ENCODE measurements at places on chromosomes 12 and 14.

DNA sequence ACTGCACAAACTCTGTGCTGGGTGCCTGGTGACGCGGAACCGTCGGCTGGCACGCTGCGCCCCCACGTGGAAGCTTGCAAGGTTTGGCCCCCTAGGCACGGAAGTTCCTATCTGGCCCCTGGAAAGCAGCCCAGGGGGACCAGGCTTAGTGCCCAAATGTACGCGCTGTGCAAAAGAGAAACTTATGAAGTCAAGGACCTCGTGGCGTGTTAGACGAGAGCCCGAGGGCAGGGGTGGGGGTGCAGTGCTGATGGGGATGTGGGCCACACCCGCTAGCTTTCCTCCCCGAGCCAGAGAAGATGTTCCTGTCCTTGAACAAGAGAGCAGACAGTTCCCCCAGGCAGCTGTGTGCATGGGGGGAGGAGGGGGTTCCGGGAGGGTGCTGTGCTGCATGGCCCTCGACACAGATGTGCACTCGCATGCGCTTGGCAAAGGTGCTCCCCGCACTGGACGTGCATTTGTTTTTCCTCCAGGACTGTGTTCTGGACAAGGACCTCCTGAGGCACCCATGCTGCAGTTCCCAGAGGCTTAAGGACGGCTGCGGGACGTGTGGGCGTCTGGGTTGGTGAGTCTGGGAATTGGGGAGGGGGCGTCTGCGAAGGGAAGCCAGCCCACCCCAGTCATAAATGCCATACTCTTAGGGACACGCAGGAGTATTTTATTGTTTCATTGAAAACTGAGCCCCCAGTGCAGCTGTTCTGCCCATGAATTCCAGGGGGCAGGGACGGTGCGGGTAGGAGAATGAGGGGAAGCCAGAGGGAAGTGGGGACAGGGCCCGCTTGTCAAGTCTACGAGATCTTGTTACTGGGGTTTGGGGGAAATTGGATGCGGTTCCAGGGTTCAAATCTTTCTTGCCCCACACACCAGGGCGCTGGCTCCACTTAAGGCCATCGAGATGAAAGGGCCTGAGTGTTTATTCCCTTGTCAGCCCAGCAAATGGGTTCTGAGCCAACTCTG is 80.0 kb downstream of the NTF3 start:
- peak; percentile 61 for DNase-seq

DNA sequence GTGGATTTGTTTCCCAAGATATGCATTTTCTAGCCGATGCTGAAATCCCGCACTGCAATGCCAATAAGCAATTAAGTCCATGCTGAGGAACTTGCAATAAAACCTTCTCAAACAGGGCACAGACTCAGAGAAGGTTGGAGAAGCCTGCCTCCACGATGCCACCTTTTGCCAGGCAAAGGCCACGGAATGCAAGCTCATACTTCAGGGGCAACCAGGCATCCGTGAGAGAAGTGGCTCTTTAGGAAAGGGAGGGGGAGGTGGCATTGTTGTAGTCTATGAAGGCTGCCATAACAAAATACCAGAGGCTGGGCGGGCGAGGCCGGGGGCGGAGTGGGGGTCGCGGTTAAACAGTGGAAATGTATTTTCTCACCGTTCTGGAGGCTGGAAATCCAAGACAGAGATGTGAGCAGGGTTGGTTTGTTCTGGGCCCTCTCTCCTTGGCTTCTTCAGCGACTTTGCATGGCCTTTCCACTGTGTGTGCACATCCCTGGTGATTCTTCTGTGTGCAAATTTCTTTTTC is 689.5 kb downstream of the VRK1 start:
- DNase-seq = no peak

DNA sequence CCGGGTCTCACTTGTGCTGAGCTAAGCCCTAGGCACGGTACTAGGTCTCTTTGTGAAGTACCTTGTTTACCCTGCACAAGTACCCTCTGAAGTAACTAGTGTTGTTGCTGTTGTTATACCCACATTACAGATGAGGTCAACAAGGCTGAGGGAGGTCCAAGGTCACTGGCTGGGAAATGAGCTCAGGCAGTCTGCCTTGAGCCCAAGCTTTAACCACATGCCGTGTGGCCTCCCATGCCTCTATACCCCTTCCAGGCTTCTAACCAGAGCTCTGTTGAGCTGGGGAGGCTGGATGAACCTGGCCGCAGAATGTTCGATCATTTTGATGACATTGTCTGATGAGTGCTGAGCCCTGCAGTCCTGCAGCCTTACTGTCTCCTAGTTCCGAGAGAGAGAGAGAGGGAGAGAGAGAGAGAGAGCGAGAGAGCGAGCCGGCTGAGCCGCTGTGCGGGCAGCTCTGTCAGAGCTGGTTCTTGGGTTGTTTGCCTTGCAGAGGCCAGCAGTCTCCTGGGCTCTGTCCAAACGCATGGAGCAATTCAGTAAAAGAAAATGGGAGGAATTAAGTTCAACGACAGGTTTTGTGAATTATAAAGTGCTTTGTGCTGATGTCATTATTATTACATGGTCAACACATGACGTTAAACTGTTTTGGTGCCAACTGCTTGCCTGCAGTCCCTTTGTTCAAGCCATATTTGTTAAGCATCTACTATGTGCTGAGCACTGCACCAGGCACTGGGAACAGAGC is 13.1 kb downstream of the JDP2 start:
- DNase-seq = peak; percentile 55

GRCh38 chr12:95674631-95675030 is 115.9 kb downstream of the NTN4 start:
- peak; percentile 50 for DNase-seq

- no peak for DNase-seq
These were observed 956 bp upstream of the PTHLH start for GRCh38 chr12:27973487-27973890.

GRCh38 chr12:112322441-112322840 is 59.8 kb downstream of the HECTD4 start:
- peak; percentile 17 for DNase-seq

DNA sequence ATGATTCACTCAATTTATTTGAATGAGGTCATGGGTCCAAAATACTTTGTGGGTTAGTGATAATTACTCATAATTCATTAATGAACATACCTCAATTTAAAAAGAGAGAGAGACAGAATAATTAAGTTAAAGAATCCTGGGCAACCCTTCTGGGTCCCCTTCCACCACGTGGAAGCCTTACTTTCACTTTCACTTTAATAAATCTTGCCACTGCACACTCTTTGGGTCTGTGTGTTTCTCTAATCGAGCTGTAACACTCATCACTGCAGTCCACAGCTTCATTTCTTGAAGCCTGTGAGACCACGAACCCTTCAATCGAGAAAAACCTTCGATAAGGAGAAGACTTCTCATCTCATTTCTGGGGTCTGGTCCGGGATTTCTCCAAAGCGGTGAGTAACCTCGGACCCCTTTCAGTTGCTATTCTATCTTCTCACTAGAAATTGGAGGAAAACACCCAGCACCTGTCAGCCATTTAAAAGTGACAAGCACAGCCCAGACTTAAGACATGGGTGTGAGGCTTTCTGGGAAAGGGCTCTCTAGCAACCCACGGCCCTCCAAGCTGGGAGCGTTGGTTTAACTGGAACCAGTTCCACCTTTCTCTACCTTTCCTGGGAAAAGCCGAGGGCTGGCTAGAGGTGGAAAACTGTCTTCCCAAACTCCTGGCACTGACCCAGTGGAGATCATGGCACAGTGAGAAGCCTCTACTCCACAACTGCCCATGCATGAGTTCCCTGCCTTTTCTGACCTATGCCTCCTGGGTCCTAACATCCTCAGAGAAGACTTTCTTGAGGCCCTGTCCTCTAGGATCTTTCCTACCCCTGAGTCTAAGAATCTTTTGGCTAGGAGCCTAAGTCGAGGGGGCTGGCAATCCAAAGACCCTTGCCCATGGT is 148.8 kb upstream of the ATF7IP start:
- DNase-seq = peak; percentile 48

DNA sequence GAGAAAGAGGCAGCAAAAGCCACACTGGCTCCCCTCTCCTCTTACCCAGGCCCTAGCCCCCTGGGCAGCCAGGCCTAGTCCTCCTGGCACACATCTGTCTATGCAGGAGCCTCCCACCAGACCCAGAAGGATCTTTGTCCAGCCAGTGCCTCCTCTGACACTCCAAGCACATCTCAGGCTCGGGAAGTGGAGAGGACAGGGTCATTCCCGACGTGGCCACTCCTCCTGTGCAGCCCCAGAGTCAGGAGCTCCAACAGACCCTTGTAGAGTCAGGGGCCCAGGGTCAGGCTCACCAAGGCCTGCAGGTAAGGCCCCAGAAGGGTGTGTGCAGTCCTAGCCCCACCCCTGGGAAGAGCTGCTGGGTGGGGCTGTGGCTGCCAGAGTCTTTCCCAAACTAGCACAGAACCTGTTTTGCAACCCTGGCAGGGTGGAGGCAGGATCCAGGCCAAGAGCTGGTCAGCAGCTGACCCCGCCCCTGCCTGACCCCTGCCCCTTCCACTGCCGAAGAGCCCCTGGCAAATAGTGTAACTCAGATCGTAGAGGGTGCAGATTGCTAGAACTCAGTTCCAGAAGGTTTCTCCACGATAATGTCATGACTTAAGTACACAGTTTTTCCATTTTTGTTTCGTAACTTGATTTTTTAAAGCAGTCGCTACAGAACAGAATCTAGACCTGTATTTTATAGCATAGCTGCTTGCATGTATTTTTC is 26.6 kb upstream of the PNMA1 start:
- DNase-seq = no peak

DNA sequence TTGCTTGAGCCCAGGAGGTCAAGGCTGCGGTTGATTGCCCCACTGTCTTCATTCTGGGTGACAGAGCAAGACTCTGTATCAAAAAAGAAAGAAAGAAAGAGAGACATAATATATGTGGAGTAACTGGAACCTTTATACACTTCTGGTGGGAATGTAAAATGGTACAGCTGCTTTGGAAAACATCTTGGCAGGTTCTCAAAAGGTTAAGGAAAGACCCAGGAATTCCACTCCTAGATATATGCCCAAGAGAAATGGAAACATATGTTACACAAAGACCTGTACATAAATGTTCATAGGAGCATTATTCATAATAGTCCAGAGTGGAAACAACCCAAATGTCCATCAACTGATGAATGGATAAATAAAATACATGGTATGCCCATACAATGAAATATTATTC is 7.2 kb downstream of the RBMS2 start:
- peak; percentile 27 for DNase-seq

DNA sequence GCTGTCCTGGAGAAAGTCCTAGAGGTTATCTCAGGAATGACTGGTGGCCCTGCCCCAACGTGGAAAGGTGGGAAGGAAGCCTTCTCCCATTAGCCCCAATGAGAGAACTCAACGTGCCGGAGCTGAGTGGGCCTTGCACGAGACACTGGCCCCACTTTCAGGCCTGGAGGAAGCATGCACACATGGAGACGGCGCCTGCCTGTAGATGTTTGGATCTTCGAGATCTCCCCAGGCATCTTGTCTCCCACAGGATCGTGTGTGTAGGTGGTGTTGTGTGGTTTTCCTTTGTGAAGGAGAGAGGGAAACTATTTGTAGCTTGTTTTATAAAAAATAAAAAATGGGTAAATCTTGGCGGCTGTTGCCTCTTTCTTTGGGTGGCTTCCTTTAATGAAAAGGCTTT is 152.8 kb downstream of the SMOC1 start:
- DNase-seq = no peak

- no peak for DNase-seq
These were observed 16.8 kb downstream of the FLVCR2 start for GRCh38 chr14:75595226-75595625.

- DNase-seq = no peak
These were observed 237.3 kb upstream of the DAAM1 start for GRCh38 chr14:58951143-58951542.

- DNase-seq = peak; percentile 66
These were observed 5.2 kb upstream of the ACADS start for GRCh38 chr12:120720234-120720986.

- no peak for DNase-seq
These were observed 17.8 kb downstream of the TRIP11 start for GRCh38 chr14:92022036-92022435.

DNA sequence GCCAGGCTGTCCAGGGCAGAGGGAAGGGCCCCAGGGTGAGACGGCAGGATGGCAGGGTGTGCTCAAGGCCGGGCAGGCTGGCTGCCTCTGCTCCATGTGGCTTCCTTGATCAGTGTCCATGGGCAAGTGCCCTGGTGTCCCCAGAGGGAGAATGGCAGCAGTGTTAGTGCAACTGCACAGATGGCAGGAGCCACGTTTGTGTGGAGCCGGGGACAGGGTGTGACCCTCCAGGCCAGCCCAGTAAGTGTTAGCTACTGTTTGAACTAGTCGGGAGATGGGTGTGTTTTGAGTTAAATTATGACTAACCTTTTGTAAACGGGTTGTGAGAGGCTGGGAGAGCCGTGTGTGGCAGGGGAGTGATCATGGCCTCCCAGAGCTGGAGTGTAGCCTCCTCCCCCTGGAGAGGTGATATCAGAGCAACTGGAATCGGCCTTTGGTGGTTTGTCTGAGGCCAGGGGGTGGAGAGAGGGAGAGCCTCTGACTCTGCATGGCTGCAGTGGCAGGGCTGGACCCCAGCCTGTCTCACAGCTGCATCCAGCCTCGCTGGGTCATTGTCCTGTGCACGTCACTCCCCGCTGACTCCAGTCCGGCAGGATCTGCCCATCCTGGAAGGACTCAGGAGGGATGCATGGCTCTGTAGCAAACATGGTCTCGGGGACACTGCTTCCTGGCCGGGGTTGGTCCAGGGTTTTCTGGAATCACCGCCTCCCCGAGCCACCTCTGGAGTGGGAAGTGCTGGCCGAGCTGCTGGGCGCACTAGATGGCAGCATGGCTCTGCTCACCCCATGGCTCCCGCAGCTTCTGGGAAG is 27.8 kb downstream of the AACS start:
- peak; percentile 45 for DNase-seq

DNA sequence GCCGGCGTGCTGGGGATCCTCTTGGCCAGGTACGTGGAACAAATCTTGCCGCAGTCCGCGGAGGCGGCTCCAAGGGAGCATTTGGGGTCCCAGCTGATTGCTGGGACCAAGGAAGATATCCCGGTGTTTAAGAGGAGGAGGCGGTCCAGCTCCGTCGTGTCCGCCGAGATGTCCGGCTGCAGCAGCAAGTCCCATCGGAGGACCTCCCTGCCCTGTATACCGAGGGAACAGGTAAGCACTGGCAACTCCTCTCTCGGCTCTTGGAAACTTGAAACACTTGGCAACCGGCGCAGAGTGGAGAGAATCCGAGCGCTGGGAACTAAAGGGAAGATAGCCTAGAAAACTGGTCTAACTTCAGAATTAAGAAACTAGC is 1.7 kb downstream of the PDE3A start:
- DNase-seq = peak; percentile 43

- DNase-seq = no peak
These were observed 59.0 kb downstream of the LLPH start for GRCh38 chr12:66071549-66071948.

- no peak for DNase-seq
These were observed 64.7 kb upstream of the ATF1 start for GRCh38 chr12:50699154-50699553.

- no peak for DNase-seq
These were observed 27.9 kb downstream of the TMEM30B start for GRCh38 chr14:61253064-61253738.

Data from EH (cell line).